Sigmoid colon (tissue), 7 donors: ENCODE measurements at places on chromosomes 6 and 20. TPM values are rescaled to one million over a fixed set of nuclear protein-coding genes. Genes with fewer than 3 reads are reported as not detected.

- peaks cover 6% of the 10 kb centered on the region for H3K27me3 ChIP-seq
- H3K4me1 ChIP-seq = peaks cover 13% of the 10 kb centered on the region
- no peaks in the 10 kb centered on the region for H3K36me3 ChIP-seq
- no peak overlapping the region for H3K27ac ChIP-seq
- H3K4me3 ChIP-seq = peak overlapping the region; percentile 17
These were observed 262.2 kb downstream of the TAF4 start for GRCh38 chr20:61803416-61803914.

DNA sequence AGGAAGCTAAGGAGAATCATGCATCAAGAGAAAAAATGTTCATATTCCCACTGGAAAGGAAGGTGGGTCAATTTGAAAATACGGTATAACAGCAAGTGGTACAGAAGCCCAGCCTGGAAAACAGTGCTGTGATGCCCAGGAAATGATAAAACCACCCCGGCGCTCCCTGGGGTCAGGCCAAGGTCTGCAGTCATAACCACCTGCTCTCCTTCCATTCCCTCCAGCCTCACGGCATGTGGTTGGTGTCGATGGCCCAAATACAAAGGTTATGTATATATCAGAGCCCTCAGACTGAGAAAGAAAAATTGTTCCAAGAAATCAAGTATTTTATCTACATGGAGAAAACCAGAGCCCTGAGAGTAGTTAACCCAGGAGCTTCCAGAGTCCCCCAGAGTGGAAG, 208.1 kb upstream of the CDYL start:
- no peak for DNase-seq
- H3K27me3 ChIP-seq = no peaks in the 10 kb centered on the region
- H3K4me1 ChIP-seq = no peaks in the 10 kb centered on the region
- H3K36me3 ChIP-seq = no peaks in the 10 kb centered on the region
- no peak overlapping the region for H3K27ac ChIP-seq
- no peak overlapping the region for H3K4me3 ChIP-seq

DNA sequence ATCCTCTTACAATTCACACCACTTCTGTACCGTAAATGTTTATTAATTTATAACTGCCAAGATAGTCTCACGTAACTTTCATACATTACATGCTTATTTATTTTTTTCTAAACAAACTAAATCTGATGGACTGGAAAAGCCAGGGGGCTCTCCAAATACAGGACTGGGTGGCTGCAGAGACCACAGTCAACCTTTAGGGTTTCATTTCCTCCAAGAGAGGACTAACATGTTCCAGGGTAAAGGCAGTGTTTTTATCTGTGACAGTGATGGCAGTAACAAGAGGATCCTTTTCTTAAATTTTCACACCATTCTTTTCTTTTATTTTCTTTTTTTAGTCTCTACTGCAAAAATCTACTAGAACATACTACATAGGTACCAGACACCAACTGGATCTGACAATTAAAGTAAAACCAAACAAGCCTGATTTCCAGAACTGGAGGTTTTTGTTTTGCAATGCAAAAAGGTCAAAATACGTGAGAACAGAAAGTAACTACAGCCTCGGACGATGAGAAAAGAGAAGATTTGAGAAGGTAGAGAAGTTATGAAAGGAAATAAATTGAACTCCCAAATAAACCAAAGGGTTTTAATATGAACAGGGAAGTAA, 1.2 kb downstream of the LMBRD1 start:
- no peaks in the 10 kb centered on the region for H3K36me3 ChIP-seq
- H3K27me3 ChIP-seq = no peaks in the 10 kb centered on the region

DNA sequence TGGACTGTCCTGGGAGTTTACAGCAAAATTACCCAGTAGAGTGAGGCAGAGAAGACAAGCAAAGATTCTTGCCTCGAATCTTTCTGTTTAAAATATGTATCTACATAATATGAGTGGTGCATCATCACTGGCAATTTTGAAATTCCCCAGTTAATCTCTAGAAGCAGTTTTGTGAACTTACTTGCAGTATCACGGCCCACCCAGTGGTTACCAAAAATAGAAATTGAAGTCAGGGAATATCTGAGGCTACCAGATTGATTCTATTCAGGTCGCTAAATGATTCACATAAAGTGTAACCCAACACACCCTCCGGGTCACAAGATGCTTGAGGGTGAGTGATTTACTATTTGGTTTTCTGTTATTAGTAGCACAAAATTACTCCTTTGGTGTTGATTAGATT, 111.9 kb downstream of the PPP1R14C start:
- no peak overlapping the region for H3K4me3 ChIP-seq
- no peak overlapping the region for H3K27ac ChIP-seq
- no peaks in the 10 kb centered on the region for H3K4me1 ChIP-seq

- H3K27ac ChIP-seq = no peak overlapping the region
- H3K36me3 ChIP-seq = peaks cover 4% of the 10 kb centered on the region
- no peaks in the 10 kb centered on the region for H3K27me3 ChIP-seq
- H3K4me1 ChIP-seq = peaks cover 6% of the 10 kb centered on the region
- peak overlapping the region; percentile 15 for H3K4me3 ChIP-seq
- DNase-seq = peak; percentile 77
These were observed 8.3 kb upstream of the ANKRD60 start for GRCh38 chr20:58236612-58237317.

DNA sequence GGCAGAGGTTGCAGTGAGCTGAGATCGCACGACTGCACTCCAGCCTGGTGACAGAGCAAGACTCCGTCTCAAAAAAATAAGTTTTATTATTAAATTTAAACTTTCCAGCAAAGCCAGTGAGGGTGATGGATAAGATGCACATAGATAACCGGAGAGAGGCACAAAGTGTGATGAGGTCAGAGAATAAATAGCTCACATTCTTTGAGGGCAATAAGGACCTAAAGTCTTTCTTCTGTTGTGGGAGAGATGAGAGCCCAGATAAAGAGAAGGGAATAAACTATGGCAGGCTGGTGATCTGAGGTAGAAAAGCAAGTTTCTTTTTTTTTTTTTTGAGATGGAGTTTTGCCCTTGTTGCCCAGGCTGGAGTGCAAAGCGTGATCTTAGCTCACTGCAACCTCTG, 20.6 kb upstream of the EZR start:
- peak; percentile 25 for DNase-seq
- H3K27me3 ChIP-seq = no peaks in the 10 kb centered on the region
- no peak overlapping the region for H3K27ac ChIP-seq
- no peak overlapping the region for H3K4me3 ChIP-seq

DNA sequence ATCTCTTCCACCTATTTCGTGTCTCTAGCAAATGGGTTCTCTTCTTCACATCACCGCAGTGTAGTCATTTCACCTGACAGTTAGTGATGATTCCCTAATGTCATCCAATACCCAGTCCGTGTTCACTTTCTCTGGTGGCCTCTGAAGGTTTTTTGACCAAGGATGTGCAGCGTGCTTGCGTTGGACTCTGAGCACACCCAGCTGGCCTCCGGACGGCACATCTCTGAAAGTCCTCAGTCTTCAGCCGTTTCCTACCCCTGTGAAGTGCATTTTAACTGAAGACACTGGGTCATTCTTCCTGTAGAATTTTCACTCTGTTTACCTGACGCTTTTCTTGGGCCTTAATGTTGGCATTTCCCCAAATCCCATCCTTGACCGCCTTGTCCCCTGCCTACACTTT, 98.7 kb downstream of the ERMARD start:
- H3K4me1 ChIP-seq = no peaks in the 10 kb centered on the region
- no peak overlapping the region for H3K4me3 ChIP-seq
- no peaks in the 10 kb centered on the region for H3K36me3 ChIP-seq

SAMD3 gene
- not detected for total RNA-seq

ZBP1 gene
- total RNA-seq = not detected

ESR1 gene
- 0.71 TPM for total RNA-seq

MRPS18A gene
- 33.5 TPM for total RNA-seq

CNBD2 gene
- total RNA-seq = 7.7 TPM
